ENCODE measurements at places on chromosomes 7 and 10.

- no peak for DNase-seq
Measured at GRCh38 chr7:67595431-67596180, 599.0 kb downstream of the TYW1 start.

- DNase-seq: no peak
Measured at GRCh38 chr10:16942381-16943078, 125.3 kb upstream of the RSU1 start.

DNA sequence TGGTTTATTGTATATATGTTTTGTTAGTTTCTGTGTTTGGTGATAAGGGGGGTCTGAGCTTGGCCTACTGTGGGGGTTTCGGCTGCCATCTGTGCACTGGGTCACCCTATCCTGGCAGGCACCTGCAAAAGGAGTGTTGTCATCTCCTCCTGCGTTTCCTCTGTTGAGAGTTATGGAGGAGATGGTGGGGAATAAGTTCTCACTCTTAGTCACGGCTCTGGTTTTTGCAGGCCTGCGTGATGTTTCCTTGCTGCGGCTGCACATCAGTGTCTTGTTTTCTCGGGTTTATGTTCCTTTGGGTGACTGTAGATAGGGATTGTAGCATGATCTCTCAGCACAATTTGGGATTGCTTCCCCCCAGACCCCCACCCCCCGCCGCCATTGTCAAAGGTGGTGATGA, 36.8 kb downstream of the CCM2 start:
- no peak for DNase-seq

DNA sequence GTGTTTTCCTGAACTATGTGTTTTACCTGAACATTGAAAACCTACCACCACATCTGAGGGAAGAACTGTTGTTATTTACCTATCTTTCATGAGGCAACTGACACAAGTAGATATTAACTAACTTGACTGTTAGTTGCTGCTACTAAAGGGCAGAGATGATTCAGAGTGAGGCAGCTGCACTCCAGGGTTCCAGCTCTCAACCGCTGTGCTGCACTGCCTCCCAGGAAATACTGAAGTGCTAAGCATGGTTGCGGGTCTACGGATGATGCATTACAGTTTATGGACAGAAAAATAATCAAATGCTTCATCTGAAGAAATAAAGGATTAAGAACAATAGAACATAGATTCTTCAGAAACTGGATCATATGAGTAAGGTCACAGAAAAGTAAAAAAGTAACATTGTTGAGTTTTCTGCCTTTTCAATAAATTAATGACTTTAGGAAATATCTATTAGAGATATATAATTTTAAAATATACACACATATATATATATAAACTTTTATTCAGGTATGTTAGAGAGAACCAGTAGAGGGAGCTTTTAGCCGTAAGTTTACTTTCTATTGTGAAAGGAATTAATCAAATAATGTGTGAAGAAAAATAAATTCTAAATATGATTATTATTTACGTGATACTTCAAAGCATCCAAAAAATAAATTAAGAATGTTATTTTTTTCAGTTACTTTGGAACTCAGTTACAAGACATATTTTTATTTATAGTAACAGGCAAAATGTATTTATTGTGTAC, 620.0 kb downstream of the CNTNAP2 start:
- no peak for DNase-seq

DNA sequence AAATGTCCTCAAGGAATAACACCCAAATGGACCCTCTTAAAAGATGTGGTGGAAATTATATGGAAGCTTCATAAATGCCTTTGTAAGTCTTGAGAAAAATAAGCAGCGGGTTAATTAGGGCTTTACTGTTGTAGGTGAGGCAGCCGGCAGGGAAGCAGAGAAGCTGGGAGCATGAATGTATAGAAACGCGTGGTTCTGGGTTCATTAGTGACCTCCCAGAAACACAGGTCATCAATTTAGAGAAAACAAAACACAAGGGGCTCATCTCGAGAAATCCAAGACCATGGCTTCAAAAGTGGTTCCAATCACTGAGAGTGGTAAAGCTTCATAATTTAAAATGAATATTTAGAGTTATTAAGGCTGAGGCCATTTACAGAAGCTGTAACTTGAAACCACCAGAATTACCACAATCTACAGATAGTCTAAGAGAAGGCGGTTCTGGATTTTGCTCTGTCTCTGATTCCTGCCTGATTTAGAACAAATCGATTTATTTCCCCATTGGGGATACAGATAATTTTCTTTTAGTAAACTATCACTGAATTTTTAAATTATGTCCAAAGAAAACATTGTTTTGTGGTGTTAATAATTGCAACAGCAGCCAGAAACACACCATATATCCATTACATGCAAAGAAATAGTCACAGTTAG, 20.7 kb downstream of the GARIN1A start:
- no peak for DNase-seq

- no peak for DNase-seq
Measured at GRCh38 chr7:11638011-11638774, 193.8 kb downstream of the THSD7A start.

GRCh38 chr7:40716052-40716451, 581.2 kb downstream of the SUGCT start:
- DNase-seq: peak; percentile 8

DNA sequence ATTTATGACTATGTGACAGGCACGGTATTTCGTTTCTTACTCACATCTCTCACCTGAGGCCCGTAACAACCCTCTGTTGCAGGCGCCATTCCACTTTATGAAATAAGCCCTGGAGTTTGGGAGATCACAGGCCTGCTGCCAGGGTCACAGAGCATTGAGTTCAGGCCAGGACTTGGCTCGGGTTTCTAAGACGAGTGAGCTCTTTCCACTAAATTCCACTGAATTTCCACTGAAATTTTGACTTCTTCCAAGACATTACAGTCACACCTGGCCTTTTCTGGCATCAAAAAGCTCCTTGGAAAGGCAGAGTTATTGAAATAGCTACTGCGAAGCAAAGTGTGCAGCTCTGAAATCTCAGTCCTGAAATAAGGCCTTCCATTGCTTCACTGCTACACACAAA, 282.8 kb upstream of the MGMT start:
- DNase-seq: no peak

DNA sequence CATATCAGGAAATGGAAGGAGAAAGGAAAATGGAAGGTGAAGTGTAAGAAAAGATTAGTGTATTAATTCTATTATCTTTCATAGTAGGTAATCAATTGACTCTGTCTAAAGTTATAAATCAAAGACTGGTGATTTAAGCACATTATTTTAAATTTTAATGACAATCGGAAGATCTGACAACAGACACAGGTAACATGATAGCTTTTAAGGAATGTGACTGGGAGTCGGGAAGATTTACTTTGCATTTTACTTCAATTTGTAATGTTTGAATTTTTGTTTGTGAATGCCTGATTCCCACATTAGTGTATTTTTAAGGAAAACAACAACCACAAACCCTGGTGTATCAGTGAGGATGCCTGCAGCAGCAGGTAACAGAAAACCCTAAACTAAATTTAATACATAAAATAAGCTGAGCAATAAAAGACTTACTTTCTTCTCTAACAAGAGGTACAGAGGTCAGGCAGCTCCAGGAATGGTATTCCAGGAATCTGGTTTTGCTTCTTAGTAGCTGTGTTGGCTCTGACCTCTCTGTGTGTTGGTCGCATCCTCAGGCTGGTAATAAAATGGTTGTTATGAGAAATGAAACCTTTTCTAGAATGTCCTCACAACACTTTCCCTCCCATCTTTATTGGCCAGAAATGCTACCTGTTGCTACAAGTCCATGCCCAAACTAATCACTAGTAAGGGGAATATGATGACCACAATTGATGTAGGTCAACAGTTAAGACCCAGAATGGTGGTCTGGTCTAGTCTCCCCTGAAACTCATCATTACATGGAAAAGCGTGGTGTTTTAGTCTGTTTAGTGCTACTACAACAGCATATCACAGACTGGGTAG, 12.2 kb downstream of the DNAJB9 start:
- DNase-seq: peak; percentile 34

DNA sequence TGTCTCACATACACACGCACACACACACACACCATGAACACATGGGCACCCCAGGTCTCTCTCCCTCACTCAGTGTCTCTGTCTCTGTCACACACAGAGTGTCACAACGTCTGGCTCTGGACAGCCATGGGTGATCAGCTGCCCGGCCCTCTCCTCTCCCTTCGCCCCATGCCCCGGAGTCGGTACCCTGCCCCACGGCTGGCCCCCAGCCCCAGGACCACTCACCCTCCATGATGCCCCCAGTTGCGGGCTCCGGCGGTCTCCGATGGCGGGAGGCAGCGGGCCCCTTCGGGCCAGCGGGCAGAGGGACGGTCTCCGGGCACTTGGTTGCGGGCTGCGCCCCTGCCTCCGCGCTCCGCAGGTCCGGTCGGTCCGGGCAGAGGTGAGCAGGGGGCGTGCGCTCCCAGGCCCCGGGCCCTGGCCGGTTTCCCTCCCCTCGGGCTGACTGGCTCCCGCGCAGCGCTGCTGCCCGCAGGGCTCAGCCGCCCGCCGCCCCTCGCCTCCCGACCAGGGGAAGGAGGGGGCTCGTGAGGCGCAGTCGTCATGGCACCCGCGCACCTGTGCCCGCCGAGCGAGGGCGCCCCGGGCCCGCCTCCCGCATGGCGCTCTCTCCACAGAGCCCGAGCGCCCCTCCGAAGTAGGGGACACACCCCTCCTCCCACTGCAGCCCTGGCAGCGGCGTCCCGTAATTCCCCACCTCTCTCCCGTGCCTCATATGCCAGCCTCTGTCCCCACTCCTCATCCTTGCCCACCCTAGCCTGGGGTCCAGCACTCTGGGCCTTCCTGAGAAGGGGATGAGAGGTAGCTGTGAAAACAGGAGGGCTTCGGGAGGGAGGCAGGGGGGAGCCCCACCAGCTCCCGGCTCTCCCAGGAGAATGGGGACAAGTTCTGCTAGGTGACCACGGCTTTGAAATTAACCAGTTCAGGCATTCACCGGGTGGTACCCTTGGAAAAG, at the start of gene NPFFR1:
NPFFR1 (minus strand) TSS at position 560 of the 955 bp plus-strand sequence; CDS start at position 232, 328 bp downstream.
- no peak for DNase-seq

GRCh38 chr10:2953495-2953894, 113.9 kb upstream of the PFKP start:
- no peak for DNase-seq

DNA sequence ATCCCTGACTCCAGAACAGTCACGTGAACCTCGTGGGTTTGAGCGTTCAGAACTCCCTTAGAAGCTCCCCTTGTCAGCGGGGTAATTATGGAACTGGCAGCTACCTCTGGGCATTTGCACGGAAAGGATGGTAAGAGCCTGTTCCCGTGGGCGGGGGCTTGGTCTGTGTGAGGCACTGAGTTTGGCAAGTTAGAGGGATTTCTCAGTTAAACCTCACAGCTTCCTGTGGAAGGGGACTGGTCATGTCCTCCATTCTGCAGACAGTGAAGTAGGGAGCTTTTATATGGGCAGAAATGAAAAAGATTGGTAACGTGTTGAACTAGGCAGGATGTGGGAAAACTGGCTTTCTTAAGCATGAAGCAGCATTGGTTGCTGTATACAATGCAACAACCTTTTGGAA, 16.0 kb downstream of the PALD1 start:
- peak; percentile 52 for DNase-seq

GRCh38 chr10:99941942-99942820, 67.6 kb downstream of the DNMBP start:
- no peak for DNase-seq

DNA sequence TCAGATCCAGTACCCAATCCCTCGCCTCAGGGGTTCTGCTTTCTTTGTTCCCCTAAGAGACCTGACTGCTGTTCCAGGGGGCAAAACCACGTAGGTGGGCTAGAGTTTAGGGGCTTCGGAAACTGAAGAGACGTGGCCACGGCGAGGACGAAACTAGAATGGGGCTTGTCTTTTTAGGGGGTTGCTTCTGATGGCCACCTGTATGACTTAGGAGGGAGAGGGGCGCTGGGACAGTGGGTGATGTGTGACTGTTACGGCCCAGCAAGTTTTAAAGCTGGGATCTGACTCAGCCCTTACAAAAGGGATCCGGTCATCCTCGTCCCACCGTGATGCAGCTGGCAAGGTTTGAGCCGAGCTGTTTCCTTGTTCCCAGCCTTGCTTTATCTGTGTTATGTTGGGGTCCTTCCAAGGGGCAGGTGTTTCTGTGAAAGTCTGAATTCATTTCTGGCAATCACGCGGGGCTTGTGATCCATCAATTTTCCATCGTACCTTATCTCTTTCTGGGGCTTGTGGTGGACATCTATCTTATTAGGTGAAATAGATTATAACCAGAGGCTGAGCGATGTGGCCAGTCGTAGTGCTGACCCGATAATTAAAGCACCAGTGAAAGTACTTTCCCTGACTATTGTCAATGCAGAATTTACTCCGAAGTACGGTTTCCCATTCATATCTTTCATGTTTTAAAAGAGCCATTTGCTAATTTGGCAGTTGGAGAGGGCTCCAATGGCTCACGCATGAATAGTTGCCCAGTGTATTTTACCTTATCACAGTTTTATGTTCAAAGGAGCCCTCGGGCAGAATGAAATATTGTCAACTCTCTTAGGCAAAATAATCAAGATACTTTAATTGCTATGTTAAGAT, 830 bp downstream of the MET start:
- DNase-seq: peak; percentile 34

DNA sequence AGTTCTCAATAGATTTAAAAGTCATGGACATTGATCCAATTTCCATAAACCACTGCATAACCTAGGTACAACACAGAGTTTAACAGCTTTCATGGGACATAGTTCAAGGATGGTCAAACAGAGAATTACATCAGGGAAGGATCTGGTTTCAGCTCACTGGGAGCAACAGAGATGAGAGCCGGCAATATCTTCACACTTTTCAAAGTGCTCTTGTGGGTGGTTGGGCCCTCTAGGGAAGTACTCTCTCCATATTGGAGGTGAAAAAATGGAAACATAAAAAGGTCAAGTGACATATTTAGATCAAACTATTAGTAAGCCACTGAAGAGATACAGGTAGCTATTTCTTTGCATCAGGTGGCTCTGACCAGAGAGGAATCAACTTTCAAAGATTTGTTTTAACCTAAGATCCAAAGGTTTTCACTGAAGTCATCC, 61.8 kb upstream of the LRRN3 start:
- no peak for DNase-seq

- DNase-seq: no peak
Measured at GRCh38 chr10:17814973-17815372, 5.8 kb downstream of the MRC1 start.

GRCh38 chr7:87312215-87312865, 33.1 kb upstream of the CROT start:
- DNase-seq: peak; percentile 84

- DNase-seq: no peak
Measured at GRCh38 chr10:54650547-54650946, 150.5 kb downstream of the PCDH15 start.

- no peak for DNase-seq
Measured at GRCh38 chr7:18004372-18004771, 23.3 kb downstream of the PRPS1L1 start.
